Fibroblast of the aortic adventitia (primary cell): ENCODE measurements at places on chromosomes 12 and 14. TPM values are rescaled to one million over a fixed set of nuclear protein-coding genes. Genes with fewer than 3 reads are reported as not detected.

The BDKRB2 gene
- total RNA-seq = 7.4 and 23.1 TPM in 2 replicates

The MAP1LC3B2 gene
- total RNA-seq = not detected in 2 replicates

The TOX4 gene
- 21.1 and 37.2 TPM in 2 replicates for total RNA-seq

The EIF2S3B gene
- 7.1 and 9.2 TPM in 2 replicates for total RNA-seq

The AKAP5 gene
- 0.16 and 0.54 TPM in 2 replicates for total RNA-seq

The RHEBL1 gene
- 0.25 and 0.54 TPM in 2 replicates for total RNA-seq

The ARHGAP9 gene
- total RNA-seq = 0.18 TPM in 1 of 2 replicates, not detected in the other

The MGAT4C gene
- total RNA-seq = under 0.01 and 0.09 TPM in 2 replicates

The ERC1 gene
- total RNA-seq = 50.9 and 93.1 TPM in 2 replicates

The RFX4 gene
- total RNA-seq = not detected in 2 replicates

The BCL11B gene
- 0.09 TPM in 1 of 2 replicates, not detected in the other for total RNA-seq

The KIF26A gene
- total RNA-seq = under 0.01 TPM in 1 of 2 replicates, not detected in the other

The SLC7A7 gene
- total RNA-seq = 2.5 and 16.5 TPM in 2 replicates

The SSPN gene
- 9.3 and 23.0 TPM in 2 replicates for total RNA-seq

The ADGRD1 gene
- total RNA-seq = 1.2 and 22.3 TPM in 2 replicates

The MRPL51 gene
- total RNA-seq = 113 and 167 TPM in 2 replicates

The KRT5 gene
- total RNA-seq = not detected in 2 replicates

- DNase-seq = no peak
These were observed 28.5 kb downstream of the JDP2 start for GRCh38 chr14:75456069-75456996.

- DNase-seq = peak; percentile 2
These were observed 67.8 kb upstream of the FICD start for GRCh38 chr12:108447168-108447832.

GRCh38 chr12:87879141-87879540 lies 150.1 kb downstream of the C12orf50 start:
- no peak for DNase-seq

- no peak for DNase-seq
These were observed 3.3 kb upstream of the KRT75 start for GRCh38 chr12:52437508-52437907.

- DNase-seq = no peak
These were observed 54.3 kb downstream of the DRAM1 start for GRCh38 chr12:101931498-101932326.

- DNase-seq = peak; percentile 55
These were observed 104.7 kb downstream of the PLEKHA5 start for GRCh38 chr12:19234171-19234704.

GRCh38 chr14:31936115-31936514 lies 141.0 kb upstream of the ARHGAP5 start:
- no peak for DNase-seq

- no peak for DNase-seq
These were observed 30.8 kb upstream of the RESF1 start for GRCh38 chr12:31928246-31929026.

DNA sequence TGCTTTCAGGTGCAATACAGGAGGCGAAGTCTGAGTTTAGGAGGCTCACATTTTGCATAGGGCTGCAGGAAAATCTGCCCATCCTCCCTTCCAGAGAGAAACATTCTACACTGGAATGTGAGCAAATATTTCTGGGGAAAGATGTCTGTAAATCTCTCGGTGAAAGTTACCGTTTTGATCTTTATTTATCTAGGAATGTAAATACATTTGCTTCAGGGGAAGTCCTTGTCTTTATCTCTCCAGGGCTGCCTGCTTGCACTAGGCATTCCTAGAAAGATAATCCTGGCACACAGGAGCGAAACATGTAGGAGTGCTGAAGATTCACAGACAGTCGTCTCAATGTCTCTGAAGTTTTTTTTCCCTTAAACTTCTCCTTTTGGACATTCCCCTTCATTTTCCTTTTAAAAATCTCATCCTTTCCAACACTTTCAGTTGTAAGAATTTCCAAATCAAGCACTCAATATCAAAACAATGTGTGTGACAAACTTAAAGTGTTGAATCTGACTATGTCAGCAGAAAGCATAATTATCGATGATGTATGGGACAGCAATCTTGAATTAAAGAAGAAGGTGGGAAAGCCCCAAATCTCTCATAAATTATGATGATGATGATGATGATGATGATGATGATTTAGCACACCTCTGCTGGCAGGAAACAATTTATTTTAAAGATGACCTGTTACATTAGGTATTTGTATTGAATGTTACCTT lies 113.4 kb upstream of the RESF1 start:
- DNase-seq = no peak

DNA sequence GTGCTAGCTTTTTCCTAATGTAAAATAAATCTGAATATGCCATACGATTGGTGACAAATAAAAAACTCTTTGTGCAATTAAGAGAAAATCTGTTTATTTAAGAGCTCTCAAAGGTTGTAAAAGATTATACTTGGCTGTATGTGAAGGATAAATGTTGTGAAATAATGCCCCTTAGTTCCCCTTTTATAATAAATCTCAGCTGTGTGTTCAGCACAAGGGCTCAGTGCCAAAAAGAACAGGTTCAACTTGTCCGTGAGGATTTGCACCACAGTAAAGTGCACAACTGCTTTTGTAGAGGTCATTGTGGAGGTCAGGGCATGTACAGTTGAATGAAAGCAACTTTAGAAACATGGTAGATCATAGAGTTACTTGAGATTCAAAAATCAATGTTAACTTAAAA lies 118.6 kb downstream of the TRMT5 start:
- DNase-seq = peak; percentile 64

GRCh38 chr12:44078273-44078672 lies 242.4 kb downstream of the TMEM117 start:
- no peak for DNase-seq

DNA sequence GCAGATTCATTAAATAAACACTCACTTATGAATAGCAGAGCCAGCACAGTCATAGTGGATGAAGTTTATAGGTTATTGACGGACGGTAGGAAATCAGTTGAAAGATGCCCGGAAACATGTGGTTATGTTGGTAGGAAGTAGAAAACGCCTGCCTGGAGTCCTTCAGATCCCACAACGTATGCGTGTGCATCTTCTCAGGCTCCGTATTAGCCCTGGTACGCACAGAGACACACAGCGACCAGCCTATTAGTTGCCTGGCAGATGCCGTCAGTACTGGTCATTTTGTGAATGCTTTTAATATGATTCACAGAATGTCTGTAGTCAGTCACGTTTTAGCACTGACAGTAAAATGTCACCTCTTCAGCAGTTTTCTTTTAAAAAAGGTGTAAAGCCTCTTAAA lies 196.4 kb downstream of the RGS6 start:
- no peak for DNase-seq

GRCh38 chr12:65962921-65963861 lies 138.9 kb downstream of the HMGA2 start:
- no peak for DNase-seq

GRCh38 chr12:31234053-31234840 lies 91.7 kb downstream of the SINHCAF start:
- no peak for DNase-seq

GRCh38 chr12:41073633-41074472 lies 114.3 kb upstream of the PDZRN4 start:
- DNase-seq = no peak

- DNase-seq = no peak
These were observed 215.0 kb downstream of the KIF26A start for GRCh38 chr14:104353221-104353920.

DNA sequence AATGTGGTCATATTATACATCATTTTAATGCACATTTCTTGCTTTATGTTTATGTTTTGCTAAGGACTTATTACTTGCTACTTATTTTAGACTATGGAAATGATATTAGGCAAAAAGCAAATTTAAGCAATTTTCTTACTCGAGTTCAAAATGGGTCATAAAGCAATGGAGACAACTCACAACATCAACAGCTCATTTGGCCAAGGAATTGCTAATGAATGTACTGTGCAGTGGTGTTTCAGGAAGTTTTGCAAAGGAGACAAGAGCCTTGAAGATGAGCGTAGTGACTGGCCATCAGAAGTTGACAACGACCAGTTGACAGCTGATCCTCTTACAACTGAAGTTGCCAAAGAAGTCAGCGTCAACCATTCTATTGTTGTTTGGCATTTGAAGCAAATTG lies 831.8 kb upstream of the SEL1L start:
- DNase-seq = no peak

DNA sequence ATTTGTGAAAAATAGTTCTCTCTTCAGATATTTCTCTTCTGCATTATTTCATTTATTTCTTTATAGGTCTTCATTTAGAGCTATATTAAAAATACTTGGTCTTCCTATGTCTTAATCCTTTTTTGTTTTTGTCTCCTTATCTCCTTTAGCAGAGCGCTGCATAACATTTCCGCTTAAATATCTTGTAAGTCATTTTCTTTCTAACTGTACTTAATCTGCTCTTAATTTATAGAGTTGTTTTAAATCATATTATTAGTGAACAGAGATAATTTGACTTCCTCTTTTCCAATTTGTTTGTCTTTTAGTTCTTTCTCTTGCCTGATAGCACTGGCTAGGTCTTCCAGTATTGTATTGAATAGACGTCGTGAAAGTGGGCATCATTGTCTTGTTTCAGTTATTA lies 18.0 kb downstream of the LUM start:
- DNase-seq = no peak

- DNase-seq = no peak
These were observed 13.4 kb downstream of the GRIP1 start for GRCh38 chr12:66665435-66665985.

GRCh38 chr14:56811593-56812363 lies 1.5 kb upstream of the OTX2 start:
- DNase-seq = no peak

DNA sequence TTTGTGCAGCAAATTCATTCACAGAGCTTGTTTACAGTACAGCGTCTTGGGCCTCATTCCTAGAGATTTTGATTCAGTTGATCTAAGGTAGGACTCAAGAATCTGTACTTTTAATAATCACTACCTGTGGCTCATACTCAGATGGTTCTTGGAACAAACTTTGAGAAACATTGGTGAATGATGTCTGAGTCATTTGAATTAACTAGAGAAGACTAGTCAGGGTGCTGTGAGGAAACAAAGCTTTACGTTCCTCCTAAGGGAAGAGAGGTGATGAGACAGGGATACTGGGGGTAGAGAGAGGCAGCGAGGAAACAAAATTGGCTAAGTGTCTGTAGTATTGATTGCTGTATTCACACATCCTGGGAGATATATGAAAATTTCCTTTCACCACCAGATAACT lies 109.4 kb downstream of the SLC15A5 start:
- no peak for DNase-seq

DNA sequence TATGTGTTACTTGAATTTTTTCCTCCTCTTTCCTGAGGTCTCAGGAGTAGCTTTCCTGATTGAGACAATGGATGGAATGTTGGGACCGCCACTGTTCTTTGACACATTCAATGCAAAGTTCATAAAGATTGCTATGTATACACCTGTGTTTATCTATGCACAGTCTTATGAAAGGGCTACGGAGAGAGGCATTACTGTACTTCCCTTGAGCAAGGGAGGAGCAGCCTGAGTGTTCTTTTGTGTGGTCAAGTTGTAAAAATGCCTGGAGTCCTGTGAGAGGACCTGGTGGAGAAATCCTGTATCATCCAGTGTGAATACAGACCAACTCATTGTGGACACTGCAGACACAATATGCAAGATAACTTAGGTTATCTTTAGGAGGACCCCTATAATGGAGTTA lies 1.2 kb downstream of the SRGAP1 start:
- DNase-seq = peak; percentile 58

GRCh38 chr12:129615001-129615400 lies 288.8 kb downstream of the TMEM132D start:
- DNase-seq = no peak

GRCh38 chr12:56377310-56377988 lies 14.8 kb upstream of the APOF start:
- peak; percentile 23 for DNase-seq

GRCh38 chr12:17593715-17594406 lies 496.1 kb downstream of the RERGL start:
- DNase-seq = no peak

- no peak for DNase-seq
These were observed 55.9 kb upstream of the DIO3 start for GRCh38 chr14:101505236-101505970.

- DNase-seq = no peak
These were observed 7.7 kb downstream of the MVK start for GRCh38 chr12:109581334-109581691.

GRCh38 chr12:113439606-113440030 lies 17.4 kb downstream of the SDSL start:
- peak; percentile 37 for DNase-seq

DNA sequence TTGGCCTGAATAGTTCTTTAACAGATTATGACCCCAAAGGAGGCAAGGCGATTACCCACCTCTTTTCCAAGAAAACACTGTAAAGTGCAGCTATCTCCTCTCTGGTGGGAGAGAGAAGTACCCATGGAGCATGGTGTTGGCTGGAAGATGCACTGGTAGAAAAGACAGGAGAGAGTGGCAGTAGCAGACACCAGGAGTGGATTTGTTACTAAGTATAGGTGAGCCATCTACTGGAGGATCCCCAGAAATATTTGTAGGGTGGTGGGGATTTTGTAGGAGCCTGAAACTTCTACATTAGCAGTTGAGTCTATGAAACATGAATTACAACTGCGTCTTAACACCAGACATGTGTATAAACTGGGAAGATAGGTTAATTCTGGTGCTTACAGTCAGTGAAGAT lies 148.0 kb downstream of the SLC38A4 start:
- peak; percentile 70 for DNase-seq

DNA sequence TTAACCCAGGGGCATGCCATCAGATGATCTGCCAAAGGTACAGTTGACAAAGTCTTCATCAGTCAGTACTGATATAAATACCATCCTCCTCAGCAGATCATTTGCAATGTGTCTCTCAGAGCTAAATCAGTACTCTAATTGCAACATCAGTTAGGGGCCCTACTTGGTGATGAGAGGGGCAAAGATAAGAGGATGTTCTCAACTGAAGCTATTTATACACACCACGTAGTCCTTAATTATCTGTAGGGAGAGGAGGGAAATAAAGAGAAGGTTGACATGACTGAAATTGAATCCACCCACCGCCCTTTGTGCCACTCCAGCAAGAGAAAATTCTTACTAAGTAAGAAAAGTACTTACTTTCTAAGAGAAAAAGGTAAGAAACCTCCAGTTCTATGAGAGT lies 157.8 kb upstream of the NUDT4 start:
- no peak for DNase-seq

DNA sequence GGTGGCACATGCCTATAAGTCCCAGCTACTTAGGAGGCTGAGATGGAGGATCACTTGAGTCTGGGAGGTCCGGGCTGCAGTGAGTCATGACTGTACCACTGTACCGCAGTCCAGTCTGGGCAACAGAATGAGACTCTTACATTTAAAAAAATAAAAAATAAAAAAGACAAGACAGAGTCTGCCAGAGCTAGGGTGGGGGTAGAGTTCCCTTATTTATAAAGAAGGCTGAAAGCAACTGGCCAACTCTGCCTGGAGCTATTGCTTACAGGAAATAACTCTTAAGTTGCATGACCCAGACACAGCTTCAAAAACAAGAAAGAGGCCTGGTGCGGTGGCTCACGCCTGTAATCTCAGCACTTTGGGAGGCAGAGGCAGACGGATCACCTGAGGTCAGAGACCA lies 31.5 kb downstream of the NUMB start:
- DNase-seq = peak; percentile 73

GRCh38 chr12:92365836-92366235 lies 220.2 kb upstream of the BTG1 start:
- no peak for DNase-seq
